ENCODE measurements at places on chromosomes 5 and 9. TPM values are rescaled to one million over a fixed set of nuclear protein-coding genes. Genes with fewer than 3 reads are reported as not detected.

- no peak overlapping the region for H3K4me3 ChIP-seq
- no peak for DNase-seq
- no peak overlapping the region for H3K27ac ChIP-seq
- H3K36me3 ChIP-seq, result no peaks in the 10 kb centered on the region
- no peaks in the 10 kb centered on the region for H3K4me1 ChIP-seq
Measured at GRCh38 chr9:105503881-105504280, 54.0 kb upstream of the FKTN start.

The CSNK1G3 gene
- total RNA-seq, result 50.1 TPM

DNA sequence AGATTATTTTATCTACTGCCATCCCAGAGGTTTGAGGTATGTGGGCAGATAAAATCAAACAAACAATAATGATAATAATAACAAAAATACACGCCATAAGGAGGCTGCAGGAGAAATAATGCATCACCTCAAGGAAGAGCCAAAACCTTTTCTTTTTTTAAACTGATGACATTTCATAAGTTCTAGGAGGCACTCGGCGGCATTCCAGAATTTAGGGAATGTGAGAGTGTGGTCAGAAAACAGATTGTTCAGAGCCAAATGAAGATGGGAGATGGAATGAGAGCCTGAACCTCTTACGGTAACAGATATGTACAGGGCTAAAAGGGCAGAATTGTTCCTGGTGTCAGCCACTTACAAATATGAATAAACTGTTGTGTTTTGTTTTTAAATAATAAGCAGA is 615.0 kb upstream of the CHD1 start:
- no peak overlapping the region for H3K4me3 ChIP-seq
- H3K36me3 ChIP-seq, result no peaks in the 10 kb centered on the region
- H3K4me1 ChIP-seq, result no peaks in the 10 kb centered on the region
- no peak for DNase-seq

DNA sequence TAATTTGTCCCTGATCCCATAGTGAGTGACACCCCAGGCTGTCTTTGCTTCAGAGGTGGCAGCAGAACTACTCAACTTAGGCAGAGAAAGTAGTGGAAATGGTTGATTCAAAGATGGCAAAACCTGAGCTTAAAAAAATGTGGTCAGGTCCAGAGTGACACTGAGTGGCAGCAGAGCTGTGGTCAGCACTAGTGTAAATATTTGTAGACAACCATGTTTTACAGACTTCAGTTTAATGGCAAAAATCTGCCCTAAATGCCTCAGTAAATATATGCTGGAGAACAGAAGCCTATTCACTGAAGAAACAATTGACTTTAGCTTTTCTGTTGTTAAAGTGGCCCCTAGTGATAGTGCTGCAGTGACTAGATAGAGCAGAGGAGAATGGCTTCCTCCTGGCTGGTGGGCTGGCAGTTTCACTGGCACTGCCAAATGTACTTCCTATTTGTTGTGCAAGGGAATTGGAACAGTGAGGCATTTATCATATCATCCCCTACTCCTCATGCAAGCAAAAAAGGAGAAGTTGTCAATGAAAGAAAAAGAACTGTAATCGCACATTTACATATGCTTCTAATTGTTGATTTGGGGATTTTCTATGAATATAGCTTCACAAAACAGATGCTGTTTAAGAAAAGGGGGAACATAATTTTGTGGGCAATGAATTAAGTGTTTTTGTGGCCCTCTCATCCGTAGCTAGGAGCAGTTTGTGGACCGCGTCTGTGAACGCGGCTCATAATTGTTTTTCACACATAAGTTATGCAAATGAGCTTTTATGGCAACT is 12.0 kb downstream of the PBX3 start:
- H3K4me1 ChIP-seq, result no peaks in the 10 kb centered on the region
- H3K27ac ChIP-seq, result no peak overlapping the region
- H3K4me3 ChIP-seq, result no peak overlapping the region
- H3K36me3 ChIP-seq, result no peaks in the 10 kb centered on the region

GRCh38 chr9:2758162-2758897 is 41.0 kb downstream of the KCNV2 start:
- H3K36me3 ChIP-seq, result no peaks in the 10 kb centered on the region
- peaks cover 5% of the 10 kb centered on the region for H3K4me1 ChIP-seq
- no peaks in the 10 kb centered on the region for H3K27me3 ChIP-seq
